ENCODE measurements at places on chromosomes 4 and X.

GRCh38 chr4:159144112-159144694 lies 41.3 kb downstream of the RAPGEF2 start:
- DNase-seq = no peak

DNA sequence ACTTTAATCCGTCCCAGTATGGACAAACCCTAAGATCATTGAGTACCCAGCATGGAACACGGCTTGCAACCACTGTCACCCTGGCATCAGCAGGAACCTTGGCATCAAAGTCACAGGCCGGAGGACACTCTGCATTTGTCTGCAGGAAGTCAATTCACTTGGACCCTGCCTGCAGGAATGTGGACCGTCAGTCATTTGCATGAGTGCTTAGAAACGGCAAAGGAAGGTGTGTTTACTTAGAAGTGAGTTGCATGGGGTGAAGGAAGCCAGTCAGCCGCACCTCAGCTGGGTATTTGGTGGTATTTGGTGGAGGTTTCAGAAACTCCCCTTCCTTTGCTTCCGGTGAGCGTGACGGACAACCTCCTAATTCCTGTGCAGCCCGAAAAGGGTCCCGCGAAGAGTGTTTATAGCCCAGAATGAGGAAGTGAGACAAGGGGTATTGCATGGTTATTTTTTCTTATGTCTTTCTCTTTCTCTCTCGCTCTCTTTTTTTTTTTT lies 15.5 kb downstream of the P2RY8 start:
- DNase-seq = no peak

DNA sequence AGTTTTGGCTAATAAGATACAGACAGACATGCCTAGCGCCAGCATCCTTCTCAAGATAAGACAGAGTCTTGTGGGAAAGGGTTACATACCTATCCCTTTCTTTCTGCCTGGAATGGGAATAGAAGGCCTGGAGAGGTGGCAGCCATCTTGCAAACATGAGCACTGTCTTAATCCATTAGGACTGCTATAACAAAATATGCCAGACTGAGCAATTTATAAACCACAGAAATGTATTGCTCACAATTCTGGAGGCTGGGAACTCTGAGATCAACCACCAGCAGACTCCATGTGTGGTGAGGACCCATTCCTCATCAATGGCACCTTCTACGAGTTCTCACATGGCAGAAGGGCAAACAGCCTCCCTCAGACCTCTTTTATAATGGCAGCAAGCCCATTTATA lies 26.5 kb upstream of the NEIL3 start:
- no peak for DNase-seq

GRCh38 chr4:173318648-173319211 lies 15.4 kb downstream of the HMGB2 start:
- no peak for DNase-seq

GRCh38 chrX:154988719-154989118 lies 33.8 kb downstream of the F8 start:
- no peak for DNase-seq

GRCh38 chrX:7133050-7133440 lies 14.5 kb upstream of the STS start:
- DNase-seq = no peak

- no peak for DNase-seq
Measured at GRCh38 chrX:111823128-111823527, 52.9 kb upstream of the TRPC5OS start.

GRCh38 chr4:96352051-96352517 lies 512.2 kb downstream of the PDHA2 start:
- peak; percentile 8 for DNase-seq

DNA sequence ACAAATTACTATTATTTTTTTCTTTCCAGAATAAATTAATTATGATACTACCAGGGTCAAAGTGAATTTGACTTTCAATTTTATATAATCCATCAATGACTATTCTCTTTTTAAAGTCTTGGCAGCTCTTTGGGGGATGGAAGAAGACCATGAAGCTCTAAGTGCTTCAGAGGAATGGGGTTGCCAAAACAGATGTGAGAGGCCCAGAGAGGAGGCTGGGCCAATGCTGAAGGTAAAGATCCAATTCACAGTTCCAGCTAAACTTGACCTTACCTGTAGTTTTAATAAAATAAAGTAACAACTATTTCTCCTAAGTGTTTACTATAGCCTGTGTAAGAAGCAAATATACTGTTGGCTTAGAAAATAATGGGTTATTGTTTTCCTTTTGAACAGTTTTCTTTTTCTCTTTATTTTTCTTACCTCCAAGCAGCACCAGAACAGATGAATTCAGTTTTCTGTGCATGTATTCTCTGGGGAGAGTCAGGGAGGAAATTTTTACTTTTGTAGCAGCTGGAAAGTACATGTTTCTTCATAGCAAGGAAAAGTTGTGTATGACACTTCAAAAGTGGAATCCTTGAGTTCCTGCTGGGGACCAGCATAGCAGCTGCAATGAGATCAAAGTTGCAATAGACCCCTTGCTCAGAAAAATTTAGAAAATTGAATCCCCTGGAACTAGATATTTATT lies 104.9 kb downstream of the CEP44 start:
- no peak for DNase-seq

GRCh38 chr4:93317561-93317960 lies 511.0 kb upstream of the ATOH1 start:
- DNase-seq = no peak

GRCh38 chrX:68727696-68728095 lies 80.2 kb downstream of the STARD8 start:
- DNase-seq = no peak

- no peak for DNase-seq
Measured at GRCh38 chrX:54721424-54721823, 76.6 kb downstream of the ITIH6 start.

DNA sequence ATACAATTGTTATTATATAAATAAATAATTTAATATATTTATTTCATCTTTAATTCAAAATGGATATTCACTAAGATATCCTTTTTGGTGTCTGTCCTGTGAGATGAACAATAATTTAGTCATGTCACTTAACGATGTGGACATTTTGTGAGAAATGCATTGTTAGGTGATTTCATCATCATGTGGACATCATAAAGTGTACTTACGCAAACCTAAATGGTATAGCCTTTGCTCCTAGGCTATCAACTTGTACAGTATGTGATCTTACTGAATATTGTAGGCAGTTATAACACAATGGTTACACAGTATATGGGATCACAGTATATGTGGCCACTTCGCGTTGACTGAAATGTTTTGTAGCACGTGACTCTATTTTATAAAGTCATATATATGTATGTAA lies 20.2 kb upstream of the CHRNA9 start:
- DNase-seq = no peak

Measured in body of pancreas (tissue), 4 donors.